ENCODE measurements at places on chromosomes 1 and 21.

- DNase-seq: no peak
Measured at GRCh38 chr1:16112596-16113555, 39.4 kb upstream of the FAM131C start.

- no peak for DNase-seq
Measured at GRCh38 chr1:229035054-229035747, 235.7 kb upstream of the RAB4A start.

DNA sequence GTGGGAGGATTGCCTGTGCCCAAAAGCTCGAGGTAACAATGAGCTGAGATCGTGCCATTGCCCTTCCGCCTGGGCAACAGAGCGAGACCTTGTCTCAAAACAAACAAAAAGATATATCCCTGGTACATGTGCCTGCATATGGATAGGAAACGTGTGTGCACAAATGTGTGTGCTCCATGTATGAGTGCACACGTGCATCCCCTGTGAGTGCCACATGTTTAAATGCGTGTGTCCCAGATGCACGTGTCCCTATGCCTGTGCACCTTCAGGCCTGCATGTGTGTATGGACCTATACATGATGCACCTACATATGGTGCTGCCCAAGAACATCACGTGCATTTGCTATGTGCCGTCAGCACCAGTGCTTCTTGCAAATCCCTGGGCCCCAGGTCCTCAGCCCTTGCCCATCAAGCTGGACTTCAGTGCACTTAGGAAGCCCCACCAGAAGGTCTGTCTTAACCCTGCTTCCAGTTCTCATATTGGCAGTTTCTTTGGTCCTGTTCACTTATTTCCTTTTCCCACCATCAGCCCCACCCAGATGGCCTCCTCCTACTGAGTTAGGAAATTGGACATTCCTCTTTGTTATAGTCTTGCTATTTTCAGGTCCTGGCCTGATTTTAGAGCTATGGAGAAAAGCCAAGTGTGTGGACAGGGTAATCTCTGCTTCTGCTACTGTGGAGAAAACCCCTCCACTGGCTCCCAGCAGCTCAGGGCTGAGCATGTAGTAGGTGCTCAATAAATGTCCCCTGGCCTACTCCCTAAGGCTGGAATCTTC lies 15.4 kb downstream of the TIE1 start:
- no peak for DNase-seq

DNA sequence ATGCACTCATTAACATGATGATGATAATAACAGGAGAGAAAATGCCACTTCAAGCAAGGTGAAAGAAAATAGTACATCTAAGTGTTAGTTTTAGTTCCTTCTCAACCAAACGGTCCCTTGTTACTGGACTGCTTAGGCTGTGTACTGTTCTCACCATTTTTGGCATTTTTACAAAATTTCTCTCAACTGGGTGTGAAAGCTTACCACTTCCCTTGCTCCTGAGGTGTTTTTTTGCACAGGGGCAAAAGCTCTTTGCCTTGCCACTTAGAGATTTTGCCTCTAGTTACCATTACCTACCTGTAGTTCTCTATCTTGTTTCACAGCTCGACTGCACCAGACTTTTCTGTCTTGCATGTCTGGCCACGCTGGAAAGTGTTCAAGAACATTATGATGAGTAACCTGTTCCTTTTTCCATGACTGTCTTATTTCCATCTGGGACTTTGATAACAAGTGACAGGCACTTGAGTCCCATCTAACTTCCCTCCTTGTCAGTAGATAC lies 10.7 kb downstream of the NEK7 start:
- DNase-seq: no peak

GRCh38 chr1:211527888-211528287 lies 35.9 kb upstream of the RD3 start:
- no peak for DNase-seq

DNA sequence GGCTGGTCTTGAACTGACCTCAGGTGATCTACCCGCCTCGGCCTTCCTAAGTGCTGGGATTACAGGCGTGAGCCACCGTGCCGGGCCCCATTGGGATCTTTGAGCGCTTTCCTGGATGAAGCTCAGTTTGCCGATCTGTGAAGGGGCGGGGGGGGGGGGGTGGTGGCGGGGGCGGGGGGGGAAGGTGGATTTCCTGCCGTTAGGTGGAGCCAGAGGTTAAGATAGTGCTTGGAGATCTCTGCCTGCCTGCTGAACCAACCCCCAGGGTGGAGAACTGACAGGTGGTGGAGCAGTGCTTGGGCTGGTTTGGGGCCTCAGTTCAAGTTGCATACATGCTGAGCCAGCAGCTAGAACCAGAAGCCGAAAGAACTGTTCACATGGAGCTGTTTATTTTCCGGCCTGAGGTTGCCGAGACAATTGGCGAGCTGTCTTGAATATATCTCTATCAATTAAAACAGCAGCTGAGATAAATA lies 1.7 kb downstream of the TMCC2 start:
- no peak for DNase-seq

DNA sequence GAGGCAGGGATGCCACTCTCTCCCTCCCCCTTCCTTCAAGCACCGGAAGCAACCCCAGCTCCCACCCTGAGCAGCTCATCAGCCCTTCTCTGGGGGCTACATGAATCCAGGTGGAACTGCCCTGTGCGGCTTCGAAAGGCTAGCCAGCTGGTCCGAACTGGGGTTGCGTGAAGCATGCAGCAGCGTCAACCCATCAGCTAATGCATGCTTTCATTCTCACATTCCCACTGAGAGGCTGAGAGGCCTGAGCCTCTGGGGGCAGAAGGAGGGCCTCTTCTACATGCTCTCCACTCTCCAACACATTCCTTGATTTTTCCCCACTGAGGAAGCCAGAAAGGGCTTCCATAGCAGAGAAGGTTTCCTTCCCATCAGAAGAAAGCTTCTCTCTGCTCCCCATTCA lies 5.6 kb downstream of the RXRG start:
- DNase-seq: no peak

DNA sequence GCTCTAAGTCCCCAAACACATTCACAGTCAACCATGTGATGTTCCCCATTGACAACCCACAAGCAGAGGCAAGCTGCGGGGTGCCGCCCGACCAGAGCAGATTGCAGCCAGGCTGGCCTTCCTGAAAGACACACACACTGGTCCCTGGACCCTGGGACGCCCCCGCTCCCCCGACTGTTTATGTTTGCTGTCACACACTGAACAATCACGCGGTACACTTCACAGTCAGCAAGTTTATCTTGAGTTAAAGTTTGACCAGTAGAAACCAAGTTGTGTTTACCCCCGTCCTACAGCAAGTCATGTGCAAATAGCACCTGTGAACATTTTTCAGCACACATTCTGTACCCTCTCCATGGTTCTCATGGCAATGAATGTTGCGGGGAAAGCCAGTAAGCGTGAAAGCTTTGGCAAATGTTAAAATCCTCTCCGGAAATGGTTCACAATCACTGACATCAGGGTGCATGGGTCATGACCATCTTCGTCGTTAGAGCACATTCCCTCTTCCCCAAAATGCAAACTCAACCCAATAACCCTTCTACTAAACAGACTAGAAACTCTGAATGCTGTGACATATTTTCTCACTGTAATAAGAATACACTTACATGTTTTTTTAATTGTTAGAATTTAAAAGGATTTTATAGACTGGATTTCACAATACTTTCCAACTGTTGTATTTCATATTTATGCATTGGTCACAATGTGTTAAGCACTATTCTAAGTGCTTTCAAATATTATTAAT lies 33.3 kb upstream of the IRF2BP2 start:
- no peak for DNase-seq

GRCh38 chr1:46522184-46522968 lies 29.1 kb downstream of the KNCN start:
- no peak for DNase-seq

DNA sequence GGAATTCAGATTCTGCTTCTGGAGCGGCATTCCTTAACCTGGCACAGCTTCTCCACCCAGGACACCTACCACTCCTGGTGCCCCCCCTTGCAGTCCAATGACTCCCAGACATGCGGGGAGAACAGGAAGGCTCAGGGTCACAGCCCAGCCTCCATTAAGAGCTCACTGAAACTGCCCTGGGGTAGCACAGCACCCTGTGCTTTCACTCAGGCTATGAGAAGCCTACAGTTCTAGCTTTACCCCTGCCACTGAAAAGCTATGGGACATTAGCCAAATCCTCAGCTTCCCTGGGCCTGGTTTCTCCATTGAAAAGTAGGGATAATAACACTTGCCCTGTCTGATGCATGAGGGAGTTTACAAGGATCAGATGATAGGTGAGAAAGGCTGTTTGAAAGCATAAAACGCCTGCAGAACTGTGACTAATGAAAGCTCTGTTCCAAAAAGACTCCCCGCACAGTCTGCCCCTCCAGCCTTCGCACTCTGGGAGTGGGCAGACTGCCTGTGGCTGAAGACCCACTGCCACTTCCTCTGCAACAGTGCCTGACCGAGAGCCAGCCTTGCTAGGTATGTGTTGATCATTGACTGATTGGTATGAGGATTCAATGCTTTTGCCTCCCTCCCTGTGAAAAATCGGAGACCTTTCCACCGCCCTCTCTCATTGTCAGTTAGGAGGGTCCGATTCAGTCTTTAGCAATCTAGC lies 2.7 kb upstream of the CLDN19 start:
- DNase-seq: no peak

DNA sequence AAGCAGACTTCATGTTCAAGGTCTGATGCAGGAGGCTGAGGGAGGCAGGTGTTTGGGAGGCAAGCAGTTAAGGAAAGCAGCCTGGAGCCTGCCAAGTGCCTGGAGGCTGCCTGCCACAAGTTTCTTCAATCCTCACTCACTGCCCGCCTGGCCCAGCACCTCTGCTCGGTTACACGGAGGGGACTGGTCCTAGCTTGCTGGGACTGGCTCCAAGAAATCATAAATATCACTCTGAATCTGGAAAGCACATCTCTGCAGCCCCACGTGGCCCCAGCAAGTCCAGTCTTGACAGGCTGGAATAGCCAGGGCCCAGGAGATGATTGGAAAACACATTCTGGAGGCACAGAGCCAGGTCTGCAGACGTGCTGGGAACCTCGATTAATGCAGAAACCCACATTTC lies 83.9 kb downstream of the BCAR3 start:
- DNase-seq: no peak

DNA sequence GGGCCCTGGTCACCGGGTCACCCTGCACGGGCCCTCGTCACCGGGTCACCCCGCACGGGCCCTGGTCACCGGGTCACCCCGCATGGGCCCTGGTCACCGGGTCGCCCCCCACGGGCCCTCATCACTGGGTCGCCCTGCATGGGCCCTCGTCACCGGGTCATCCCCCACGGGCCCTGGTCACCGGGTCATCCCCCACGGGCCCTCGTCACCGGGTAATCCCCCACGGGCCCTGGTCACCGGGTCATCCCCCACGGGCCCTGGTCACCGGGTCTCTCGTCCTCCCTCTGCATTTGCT lies 77.6 kb downstream of the RIPK4 start:
- no peak for DNase-seq

DNA sequence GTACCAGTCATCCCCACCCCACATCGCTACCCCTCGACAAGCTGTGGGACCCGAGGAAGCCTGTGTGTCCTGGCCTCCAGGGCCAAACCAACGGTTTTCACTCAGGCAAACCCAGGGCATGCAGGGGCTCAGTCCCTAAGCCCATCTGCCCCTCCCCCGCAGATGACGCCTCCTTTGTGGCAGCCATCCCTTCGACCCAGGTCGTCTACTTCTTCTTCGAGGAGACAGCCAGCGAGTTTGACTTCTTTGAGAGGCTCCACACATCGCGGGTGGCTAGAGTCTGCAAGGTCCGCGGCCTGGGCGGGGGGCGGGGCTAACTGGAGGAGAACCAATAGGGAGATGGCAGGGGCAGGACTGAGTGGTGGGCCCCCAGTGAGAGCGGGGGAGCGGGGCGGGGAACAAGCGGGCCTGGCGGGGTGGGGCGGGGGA lies 7.4 kb downstream of the SEMA4A start:
- no peak for DNase-seq

- DNase-seq: no peak
Measured at GRCh38 chr1:57591842-57592241, 168.0 kb upstream of the DAB1 start.

DNA sequence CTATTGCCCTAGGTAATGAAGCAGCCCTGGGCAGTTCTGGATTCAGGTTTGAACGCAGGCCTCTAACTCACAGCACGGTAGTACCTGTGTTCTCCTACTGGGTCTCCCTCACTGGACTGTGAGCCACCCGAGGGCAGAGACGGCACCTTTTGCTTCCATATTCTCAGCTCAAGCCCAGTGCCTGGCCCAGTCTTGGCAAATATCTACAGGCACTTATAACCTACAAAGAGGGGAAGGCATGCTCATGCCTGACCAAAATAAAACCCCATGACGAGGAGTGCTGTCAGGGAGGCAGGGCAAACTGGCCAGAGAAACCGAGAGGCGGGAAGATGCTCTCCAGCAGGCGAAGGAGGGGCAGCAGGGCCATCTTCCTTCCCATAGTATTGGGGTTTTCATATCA lies 91.1 kb downstream of the DDX20 start:
- DNase-seq: no peak

GRCh38 chr1:20345419-20345818 lies 54.7 kb downstream of the VWA5B1 start:
- DNase-seq: no peak
